ENCODE measurements at places on chromosomes 5 and 9. TPM values are rescaled to one million over a fixed set of nuclear protein-coding genes. Genes with fewer than 3 reads are reported as not detected.

Gene DND1
- 0.76 TPM for total RNA-seq

Gene SYK
- total RNA-seq: 0.33 TPM

Gene LURAP1L
- 5.9 TPM for total RNA-seq

Gene SPATA31E1
- total RNA-seq: not detected

Gene CERCAM
- total RNA-seq: 400 TPM

Gene ST8SIA4
- total RNA-seq: 7.5 TPM

Gene ACOT12
- not detected for total RNA-seq

Gene OLFML2A
- total RNA-seq: 14.9 TPM

Gene HTR1A
- total RNA-seq: not detected

Gene ADAMTSL1
- not detected for total RNA-seq

Gene ADAMTSL2
- not detected for total RNA-seq

Gene PIP5K1B
- 0.39 TPM for total RNA-seq

Gene NFIB
- total RNA-seq: 5.2 TPM

Gene C5orf63
- 6.0 TPM for total RNA-seq

Gene ELOVL7
- 1.5 TPM for total RNA-seq

Gene PAM
- 194 TPM for total RNA-seq

Gene FBXO10
- total RNA-seq: 8.6 TPM

Gene IFNA16
- not detected for total RNA-seq

Gene PCDHGB6
- total RNA-seq: 3.1 TPM

Gene ZSWIM6
- 8.4 TPM for total RNA-seq

Gene GABRA1
- not detected for total RNA-seq

Gene FAM13B
- total RNA-seq: 28.2 TPM

Gene EQTN
- 0.22 TPM for total RNA-seq

Gene SLC24A2
- under 0.01 TPM for total RNA-seq

Gene UBE2R2
- 20.8 TPM for total RNA-seq

Gene PCA3
- 0.39 TPM for total RNA-seq

Gene C9orf50
- total RNA-seq: 0.39 TPM

Gene KIF24
- 1.4 TPM for total RNA-seq

Gene PCDHB15
- 0.39 TPM for total RNA-seq
